ENCODE measurements at places on chromosomes 6 and 20.

- DNase-seq, result no peak
Measured at GRCh38 chr6:107101211-107101610, 14.1 kb downstream of the BEND3 start.

- no peak for DNase-seq
Measured at GRCh38 chr20:8834851-8835250, 234.0 kb upstream of the PLCB4 start.

DNA sequence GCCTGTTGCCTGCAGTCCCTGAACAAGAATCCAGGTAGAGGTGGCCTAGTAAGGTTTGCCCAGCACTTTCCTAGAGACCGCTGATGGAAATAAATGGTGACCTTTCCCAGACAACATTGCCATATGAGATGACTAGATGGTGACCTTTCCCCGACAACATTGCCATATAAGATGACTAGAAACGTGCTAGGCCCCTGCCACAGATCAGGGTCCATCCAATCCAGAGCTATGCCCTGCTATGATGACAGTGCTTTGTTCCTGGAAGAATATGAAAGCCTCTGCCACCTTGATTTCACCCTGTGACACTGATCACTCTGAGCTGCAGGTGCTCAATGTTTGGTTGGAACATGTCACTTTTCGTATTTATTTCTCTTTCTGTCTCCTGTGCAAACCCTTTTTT lies 133.8 kb upstream of the SPTLC3 start:
- no peak for DNase-seq

GRCh38 chr6:73704798-73705197 lies 8.8 kb downstream of the CD109 start:
- no peak for DNase-seq

DNA sequence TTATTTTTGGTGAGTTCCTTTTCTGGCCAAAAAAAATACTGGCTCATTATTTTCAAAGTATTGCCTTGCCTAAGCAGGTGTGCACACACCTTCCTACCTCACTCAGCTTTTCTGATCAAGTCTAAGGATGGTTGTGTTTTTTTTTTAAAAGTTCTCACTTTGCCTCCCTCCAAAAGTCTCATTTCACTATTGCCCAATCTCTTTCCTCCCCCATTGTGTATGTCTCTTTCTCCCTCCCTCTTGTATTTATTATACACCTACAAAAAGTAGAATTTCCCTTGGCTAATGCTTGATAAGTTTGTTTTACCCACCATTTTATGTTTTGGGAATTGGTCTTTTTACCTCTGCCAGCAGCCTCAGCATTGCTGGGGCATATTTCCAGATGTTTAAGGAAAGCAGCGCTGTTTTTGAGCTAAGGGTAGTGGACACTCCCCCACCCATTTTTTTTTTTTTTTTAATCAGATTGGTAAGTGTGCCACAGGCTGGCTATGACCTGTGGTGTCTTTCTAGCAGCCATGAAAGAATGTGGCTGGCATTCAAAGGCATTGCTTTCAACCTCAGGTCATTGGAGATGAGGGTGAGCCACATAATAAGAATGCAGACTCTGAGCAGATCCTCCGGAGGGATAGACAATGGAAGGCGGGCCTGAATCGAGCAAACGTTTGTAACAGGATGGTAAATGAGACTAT lies 668.6 kb downstream of the UTRN start:
- no peak for DNase-seq

GRCh38 chr6:63263444-63263843 lies 52.2 kb downstream of the FKBP1C start:
- DNase-seq, result peak; percentile 4

DNA sequence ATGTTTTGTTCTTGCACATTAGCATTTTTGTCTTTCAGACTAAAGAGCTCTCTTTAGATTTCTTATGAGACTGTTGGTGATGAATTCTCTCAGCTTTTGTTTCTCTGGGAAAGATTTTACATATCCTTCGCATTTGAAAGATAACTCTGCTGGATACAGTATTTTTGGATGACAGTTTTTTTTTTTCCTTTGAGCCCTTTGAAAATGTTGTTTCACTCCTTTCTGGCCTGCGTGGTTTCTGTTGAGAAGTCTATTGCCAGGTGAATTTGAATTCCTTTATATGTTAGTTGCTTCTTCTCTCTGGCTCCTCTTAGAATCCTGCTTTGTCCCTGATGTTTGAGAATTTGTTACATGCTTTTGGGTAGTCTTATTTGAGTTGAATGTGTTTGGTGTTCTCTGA lies 22.2 kb upstream of the KIAA1586 start:
- no peak for DNase-seq

DNA sequence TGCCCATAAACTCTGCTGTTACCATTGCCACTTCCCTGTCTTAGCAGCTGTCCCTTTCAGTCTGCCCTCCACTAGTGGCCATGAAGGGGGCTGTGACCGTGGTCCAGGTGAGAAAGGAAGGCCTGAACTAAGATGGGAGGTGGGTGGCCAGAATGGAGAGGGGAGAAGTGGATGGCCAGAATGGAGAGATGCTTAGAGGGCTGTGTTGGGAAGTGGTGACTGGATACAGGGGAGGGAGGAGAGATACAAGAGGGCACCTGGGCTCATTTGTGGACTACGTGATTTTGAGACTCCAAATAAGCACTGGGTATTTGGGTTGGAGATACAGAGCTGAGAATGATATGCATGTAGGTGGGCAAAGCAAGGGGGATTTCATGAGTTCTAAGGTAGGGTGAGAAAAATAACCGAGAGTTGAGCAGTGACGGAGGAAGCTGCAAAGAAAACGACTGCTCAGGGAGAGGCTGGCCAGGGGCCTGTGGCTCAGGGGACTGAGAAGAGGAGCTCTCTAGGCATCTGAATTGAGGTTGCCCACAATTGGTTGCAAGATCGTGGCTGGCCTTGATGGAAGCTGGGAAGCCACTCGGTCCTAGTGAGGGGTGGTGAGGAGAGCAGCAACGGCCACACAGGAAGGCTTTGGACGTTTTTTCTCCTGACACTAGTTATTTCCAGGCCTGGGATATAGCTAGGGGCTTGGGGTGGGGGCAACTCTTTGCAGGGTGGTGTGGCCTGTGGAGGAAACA lies 36.9 kb downstream of the PANK2 start:
- no peak for DNase-seq

- no peak for DNase-seq
Measured at GRCh38 chr20:5864873-5865587, 85.3 kb downstream of the TRMT6 start.

DNA sequence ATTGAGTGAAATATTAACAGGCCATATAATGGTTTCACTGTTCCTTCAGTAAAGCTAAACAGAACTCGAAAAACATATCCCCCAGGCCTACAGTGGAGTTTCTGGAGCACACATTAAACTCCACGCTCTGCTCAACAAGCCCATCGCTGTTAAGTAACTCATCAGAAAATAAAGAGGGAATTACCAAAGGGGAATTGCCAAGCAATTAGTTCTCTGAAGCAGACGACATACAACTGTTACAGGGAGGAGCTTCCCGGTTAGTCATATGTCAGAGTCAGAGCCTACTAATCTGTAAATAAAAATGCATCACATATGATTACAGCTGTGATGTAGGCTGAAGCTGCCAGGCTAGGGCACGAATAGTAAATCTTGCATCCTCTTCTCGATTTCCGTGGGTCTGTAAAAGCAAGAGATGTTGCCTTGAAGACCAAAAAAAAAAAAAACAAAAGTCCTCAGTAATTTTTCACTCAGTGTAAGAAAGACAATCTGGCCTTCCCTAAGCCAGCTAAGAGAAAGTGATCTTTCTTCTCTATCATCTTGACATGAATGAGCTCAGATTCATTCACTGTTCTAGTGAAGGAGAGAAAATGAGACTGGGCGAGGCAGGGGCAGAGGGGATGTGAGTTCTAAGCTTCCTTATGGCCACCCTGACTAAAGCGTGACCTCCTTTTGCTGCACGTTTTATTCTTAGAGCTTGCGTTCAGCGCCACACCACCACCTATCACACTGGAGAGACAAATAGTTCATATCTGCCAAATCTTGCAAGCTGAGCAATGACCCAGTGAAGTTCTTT lies 13.8 kb downstream of the ATXN1 start:
- DNase-seq, result no peak

DNA sequence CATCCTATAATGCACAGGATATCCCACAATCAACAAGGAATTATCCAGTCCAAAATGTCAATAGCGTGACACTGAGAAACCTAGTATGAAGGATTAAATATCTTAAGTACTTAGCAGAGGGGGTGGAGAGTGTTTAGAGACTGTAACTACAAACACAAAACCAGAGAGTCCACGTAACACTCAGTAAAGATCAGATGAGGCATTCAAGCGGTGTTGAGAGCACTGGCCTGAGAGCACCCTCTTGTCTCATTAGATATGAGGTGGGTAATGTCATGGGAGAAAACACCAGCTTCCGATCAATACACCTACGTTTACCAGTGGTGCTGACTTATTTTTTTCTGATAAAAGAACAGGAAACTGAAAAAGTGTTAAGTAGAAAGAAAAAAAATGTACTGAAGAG lies 2.3 kb downstream of the FAM184A start:
- DNase-seq, result no peak

DNA sequence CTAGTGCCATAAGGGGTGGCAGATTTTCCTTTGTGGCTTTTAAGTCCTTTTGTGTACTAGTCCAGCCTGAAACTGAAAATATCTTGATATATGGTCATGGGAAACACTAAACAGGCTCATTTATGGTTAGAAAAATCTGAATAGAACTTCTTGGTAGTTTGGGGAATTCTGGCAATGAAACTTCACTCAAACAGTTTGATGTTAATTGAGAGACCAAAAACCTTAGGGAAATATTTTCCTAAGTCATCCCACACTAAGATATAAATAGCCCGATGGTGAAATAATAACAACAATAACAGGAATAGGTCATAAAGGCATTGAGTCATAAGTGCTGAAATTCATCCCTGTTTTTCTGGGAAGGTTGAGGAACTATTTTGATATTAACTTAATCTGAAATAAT lies 146.2 kb upstream of the SMLR1 start:
- no peak for DNase-seq

DNA sequence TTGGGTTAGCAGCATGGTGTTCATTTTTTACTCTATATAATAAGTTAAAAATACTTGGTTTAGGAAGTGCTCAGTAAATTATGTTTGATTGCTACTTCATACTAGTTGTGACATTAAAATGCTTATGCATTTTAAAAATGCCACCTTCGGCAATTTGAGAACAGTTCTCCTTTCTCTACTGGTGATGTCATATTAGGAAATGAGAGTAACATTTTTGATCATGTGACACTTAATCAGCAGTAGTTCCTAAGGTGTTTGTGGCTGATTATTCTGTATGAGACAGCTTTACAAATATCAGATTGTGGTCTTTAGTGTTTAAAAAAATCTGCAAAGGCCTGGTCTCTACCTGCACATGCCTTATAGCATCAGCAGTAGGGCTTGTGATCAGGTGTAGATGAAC lies 4.4 kb downstream of the GZF1 start:
- no peak for DNase-seq

- no peak for DNase-seq
Measured at GRCh38 chr6:142913036-142913510, 31.9 kb downstream of the HIVEP2 start.

DNA sequence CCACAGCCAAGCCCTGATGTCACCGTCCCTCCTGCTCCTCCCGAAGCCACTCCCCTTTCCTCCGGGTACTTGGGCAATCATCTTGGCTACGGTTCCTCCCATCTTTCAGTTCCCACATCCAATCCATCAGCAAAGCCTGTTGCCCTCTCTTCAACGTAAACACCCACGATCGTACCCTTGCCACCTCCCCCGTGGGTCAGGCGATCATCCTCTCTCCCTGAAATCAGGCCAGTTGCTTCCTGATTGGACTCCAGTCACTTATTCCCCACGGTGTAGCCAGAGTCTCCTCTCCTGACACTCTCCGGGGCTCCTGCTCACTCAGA lies 44.5 kb downstream of the SULF2 start:
- DNase-seq, result no peak

DNA sequence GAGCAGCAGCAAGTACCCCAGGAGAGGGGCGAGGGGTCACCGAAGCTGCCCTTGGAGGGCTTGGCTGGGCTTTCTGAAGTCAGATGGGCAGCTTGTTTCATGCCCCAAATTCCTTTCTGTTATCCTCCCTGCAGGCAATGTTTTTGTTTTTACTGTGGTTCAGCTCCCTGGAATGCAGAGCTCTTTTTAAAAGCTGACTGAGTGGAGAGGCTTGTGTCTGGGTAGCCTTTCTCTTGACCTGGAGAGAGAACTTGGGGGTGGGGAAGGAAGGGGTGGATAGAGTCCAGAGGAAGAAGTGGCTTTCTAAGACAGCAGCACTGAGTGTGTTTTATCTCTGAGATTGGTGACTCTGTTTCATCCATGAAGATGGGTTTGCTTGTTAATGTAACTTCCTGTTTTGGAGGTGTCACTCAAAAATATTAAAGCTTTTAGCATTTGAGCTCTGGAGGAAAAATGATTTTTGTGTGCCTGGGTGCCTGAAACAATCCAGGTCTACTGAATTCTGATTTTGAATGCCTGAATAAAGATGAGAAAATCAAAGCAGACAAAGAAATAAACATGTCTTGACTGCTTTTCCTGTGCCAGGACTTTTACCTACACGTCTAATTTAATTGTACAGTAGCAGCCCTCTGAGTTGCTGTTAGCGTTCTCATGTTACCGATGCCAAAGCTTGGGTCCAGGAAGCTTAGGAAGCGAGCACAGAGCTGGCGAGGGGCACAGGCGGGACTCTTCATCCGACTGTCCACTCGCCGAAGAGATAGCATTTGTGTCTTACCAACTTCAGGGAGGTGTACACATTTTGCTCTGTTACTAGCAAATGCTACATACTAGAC lies 78.2 kb upstream of the EEF1E1 start:
- DNase-seq, result no peak

GRCh38 chr6:91241946-91242613 lies 655.2 kb upstream of the MAP3K7 start:
- DNase-seq, result no peak

DNA sequence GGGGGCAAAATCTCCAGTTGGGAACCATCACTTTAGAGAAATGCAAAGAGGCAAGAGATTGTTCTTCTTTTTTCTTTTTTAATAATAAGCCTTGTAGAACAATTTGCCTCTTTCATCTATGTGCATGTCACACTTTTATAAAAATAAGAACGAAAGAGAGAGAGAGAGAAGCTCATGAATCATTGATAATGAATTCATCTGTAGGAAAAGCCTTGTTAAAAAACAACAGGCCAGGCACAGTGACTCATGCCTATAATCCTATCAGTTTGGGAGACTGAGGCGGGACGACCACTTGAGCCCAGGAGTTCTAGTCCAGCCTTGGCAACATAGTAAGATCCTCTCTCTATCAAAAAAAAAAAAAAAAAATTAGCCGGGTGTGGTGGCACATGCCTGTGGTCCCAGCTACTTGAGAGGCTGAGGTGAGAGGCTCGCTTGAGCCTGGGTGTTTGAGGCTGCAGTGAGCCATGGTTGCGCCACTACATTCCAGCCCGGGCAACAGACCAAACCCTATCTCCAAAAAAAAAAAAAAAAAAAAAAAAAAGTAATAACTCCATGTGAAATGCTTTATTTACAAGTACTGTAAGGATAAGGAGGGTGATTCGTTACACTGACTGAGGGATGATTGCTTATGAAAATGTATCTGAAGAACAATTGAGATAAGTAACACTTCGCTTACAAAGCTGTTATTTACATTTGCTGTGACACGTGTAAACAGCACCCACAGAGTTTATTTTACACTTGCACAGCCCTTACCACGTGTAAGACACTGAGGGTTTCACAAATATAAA lies 6.0 kb downstream of the CCN5 start:
- no peak for DNase-seq

All from renal cortex interstitium (tissue), 15 donors.